ENCODE measurements at places on chromosomes 6 and 20.
A peak's percentile ranks its signal among the peaks of the same experiment; 100 is the strongest.

GRCh38 chr6:33577106-33577535 lies 3.0 kb downstream of the BAK1 start:
- DNase-seq: peak; percentile 70

GRCh38 chr6:6482256-6482655 lies 106.3 kb upstream of the LY86 start:
- DNase-seq: no peak

- DNase-seq: no peak
Observed at GRCh38 chr6:54085541-54085940, 25.7 kb upstream of the MLIP start.

DNA sequence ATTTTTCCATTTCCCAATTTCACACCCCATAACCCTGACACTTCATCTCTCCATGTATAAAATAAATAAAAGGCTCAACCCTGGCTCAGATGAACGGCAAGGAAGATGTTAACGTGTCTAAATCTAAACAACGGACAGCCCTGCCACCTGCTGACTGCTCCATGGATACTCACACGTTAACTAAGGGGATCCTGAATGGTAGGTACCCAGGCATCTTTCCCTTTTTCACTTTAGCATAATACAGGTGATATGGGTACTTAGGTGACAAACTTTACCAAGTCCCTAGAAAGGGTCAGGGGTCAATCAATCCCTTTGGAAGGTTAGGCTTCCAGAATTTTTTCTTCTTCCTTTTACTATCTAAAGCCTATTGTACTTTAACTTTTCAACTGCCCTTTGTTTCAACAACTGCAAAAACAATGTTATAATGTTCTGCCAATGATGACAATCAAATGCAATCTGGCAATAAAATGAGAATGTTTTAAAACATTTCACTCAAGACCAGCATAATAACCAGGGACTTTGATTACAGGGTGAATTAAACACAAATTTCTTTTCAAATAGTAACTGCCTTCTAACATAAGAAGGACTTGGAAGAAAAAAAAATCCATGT lies 52.4 kb upstream of the IPCEF1 start:
- DNase-seq: no peak

- no peak for DNase-seq
Observed at GRCh38 chr6:14689639-14690038, 556.2 kb upstream of the JARID2 start.

DNA sequence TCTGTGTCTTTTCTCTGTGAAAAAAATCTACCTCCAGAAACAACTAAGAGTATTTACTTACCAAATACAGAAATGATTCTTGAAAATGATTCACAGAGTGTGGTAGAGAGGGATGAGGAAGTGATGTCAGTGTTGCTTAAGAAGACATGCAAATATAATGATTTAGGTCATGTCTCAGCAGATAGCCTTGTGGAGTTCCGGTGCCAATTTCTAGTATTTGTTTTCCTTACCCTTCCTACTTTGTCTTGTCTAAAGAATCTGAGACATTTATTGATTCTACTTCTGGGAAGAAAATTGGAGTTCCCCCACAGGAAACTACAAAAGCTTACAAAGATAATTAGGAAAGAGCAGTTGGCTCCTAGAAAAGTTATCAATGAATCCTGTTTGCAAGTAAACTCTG lies 68.8 kb downstream of the GJA1 start:
- DNase-seq: peak; percentile 46

- no peak for DNase-seq
Observed at GRCh38 chr20:10433014-10433622, 904 bp downstream of the MKKS start.

- DNase-seq: no peak
Observed at GRCh38 chr6:90294614-90294988, 2.0 kb downstream of the BACH2 start.

- no peak for DNase-seq
Observed at GRCh38 chr6:110556317-110557110, 80.1 kb upstream of the SLC22A16 start.

- DNase-seq: no peak
Observed at GRCh38 chr20:51631011-51631950, 88.8 kb upstream of the NFATC2 start.

DNA sequence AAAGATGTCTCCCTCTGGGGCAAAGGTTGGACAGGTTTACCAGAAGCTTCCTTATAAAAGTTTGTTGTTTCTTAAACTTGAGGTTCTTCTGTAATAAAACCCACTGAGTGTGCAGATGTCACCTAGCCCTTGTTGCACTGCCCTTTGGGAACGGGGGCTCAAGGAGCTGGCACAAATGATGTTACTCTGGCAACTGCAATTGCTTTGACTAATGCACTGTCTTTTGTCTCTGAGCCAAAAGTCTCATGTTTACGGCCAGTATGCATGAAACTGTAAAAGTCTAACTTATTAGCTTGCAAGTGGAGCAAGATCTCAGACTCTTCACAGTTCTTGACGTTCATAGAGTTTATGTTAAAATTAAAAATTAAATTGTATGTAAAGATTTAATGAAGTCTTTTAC lies 655.7 kb downstream of the EPHA7 start:
- DNase-seq: no peak

GRCh38 chr6:143953922-143954321 lies 54.1 kb downstream of the PLAGL1 start:
- DNase-seq: no peak

All from LNCaP clone FGC (cell line).